Vagina (tissue), 2 donors: ENCODE measurements at places on chromosomes 13 and 19. TPM values are rescaled to one million over a fixed set of nuclear protein-coding genes. Genes with fewer than 3 reads are reported as not detected.
A peak's percentile ranks its signal among the peaks of the same experiment; 100 is the strongest.

- peaks cover 24% of the 10 kb centered on the region for H3K4me1 ChIP-seq
- H3K4me3 ChIP-seq = no peak overlapping the region
- DNase-seq = no peak
- H3K27me3 ChIP-seq = no peaks in the 10 kb centered on the region
These were observed 4.9 kb downstream of the ACTMAP start for GRCh38 chr19:40745402-40745780.

The NLRP4 gene
- not detected for total RNA-seq

- DNase-seq = no peak
- H3K27ac ChIP-seq = no peak overlapping the region
- H3K36me3 ChIP-seq = no peaks in the 10 kb centered on the region
- no peak overlapping the region for H3K4me3 ChIP-seq
These were observed 15.9 kb downstream of the BCAM start for GRCh38 chr19:44824761-44825160.

The POU2F2 gene
- total RNA-seq = 0.74 TPM

The ZNF225 gene
- 3.7 TPM for total RNA-seq

DNA sequence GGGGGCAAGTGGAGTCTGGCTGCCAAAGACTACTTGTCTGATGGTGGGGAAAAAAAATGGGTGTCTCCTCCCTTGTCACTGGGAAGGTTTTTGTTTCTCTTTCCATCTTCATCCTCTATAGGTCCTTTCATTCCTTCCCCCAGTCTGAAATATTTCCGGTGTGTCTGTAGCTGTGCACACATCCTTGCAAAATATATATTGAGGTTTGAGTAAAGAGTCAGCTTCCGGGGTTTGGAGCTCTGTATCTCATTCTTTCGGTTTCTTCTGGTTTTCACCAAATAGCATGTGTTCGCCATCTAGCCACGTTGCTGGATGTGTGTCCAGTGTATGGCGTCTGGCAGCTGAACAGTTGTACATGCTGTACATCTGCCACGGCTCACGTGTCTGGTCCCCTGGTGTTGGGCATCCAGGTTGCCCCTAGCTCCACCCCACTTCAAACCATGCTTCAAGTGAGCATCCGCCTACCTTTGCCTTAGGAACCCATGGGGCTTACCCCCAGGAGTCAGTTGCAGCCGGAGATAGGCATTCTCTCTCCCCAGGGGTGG lies 142.2 kb downstream of the SIPA1L3 start:
- no peak overlapping the region for H3K4me3 ChIP-seq
- H3K36me3 ChIP-seq = no peaks in the 10 kb centered on the region
- no peak for DNase-seq
- no peaks in the 10 kb centered on the region for H3K27me3 ChIP-seq
- no peaks in the 10 kb centered on the region for H3K4me1 ChIP-seq
- no peak overlapping the region for H3K27ac ChIP-seq

DNA sequence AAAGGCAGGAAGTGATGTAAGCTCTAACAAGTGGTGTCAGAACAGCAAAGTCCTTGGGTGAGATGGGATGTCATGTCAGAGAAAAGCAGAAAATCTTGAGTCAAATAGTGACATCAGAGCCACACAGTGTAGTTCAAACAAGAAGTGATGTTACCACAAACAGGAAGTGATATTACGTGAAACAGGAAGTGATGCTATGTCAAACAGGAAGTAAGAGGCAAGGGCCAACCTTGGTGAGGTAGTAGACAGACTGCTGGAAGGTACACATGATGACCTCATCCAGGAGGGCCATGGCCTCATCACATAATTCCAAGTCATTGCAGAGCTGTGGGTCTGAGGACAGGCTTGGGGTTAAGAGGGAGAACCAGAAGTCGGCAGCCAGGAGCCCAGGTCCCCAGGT lies 7.0 kb upstream of the MAMSTR start:
- H3K27ac ChIP-seq = no peak overlapping the region
- no peak for DNase-seq
- peaks cover 6% of the 10 kb centered on the region for H3K4me1 ChIP-seq
- H3K4me3 ChIP-seq = no peak overlapping the region
- H3K27me3 ChIP-seq = no peaks in the 10 kb centered on the region

GRCh38 chr19:7550987-7551761 lies 15.7 kb downstream of the PNPLA6 start:
- no peaks in the 10 kb centered on the region for H3K27me3 ChIP-seq
- H3K36me3 ChIP-seq = peaks cover 39% of the 10 kb centered on the region
- no peak overlapping the region for H3K4me3 ChIP-seq

DNA sequence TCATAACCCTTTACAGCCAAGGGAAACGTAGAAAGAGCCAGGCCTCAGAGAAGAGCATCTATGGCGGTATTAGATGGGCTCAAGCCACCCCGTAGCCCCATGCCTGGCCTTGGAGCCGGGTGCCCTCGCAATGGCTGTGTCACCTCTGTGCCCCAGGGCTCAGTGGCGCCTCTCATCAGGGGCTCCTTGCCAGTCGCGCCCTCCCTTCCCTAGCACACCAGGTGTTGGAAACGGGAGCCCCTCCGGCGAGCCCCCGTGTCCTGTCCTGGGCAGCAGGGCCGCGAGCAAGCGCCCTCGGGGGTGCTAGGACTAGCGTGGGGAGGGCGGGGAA lies 453 bp downstream of the ZNF256 start:
- no peaks in the 10 kb centered on the region for H3K36me3 ChIP-seq
- peaks cover 17% of the 10 kb centered on the region for H3K4me1 ChIP-seq
- H3K4me3 ChIP-seq = peak overlapping the region; percentile 70

DNA sequence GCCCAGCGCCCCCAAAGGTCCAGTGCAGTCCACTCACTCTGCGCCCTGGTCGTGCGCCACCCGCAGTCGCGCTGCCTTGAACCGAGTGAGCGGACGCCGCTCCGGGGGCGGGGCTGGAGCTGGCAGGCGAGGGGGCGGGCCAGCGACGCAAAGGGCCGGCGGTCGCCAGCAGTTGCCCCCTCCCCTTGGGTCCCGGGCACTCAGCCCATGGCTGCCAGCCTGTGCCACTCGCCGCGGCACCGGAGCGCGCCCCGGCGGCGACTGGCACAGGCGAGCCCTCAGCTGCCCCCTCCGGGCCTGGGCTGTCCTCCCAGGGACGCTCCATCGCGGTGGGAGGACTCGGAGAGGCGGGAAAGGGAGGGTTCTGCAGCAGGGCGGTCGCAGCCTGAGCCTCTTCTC lies at the start of gene S1PR5:
S1PR5 (minus strand) TSS at position 87 of the 399 bp plus-strand sequence. CDS start 2,436 bp downstream, outside the sequence.
- peak within 1 kb of the TSS; percentile 48 for H3K27ac ChIP-seq
- peaks cover 41% of the 10 kb centered on the region for H3K4me1 ChIP-seq
- H3K4me3 ChIP-seq = peak within 1 kb of the TSS; percentile 37
- no peak for DNase-seq
- H3K36me3 ChIP-seq = no peaks in the 10 kb centered on the region

The KISS1R gene
- not detected for total RNA-seq

The KIRREL2 gene
- not detected for total RNA-seq

DNA sequence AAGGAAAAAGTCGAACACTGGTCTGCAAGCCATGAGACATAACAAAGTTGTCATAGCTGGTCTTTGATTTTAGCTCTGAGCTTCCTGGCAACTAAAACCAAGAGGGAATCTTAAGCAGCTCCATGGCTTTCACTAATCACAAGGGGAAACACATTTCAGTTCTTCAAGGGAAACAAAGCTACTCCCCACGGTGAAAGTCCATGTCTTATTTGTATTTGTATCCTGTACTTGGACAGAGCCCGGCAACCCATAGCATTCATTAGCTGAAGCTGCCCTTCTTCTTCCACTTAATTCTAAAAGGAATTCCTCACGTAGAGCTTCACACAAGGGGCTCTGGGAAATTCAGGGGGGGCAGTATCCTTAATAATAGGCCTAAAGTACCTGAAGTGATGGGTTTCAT lies 128.9 kb downstream of the RGCC start:
- H3K4me1 ChIP-seq = no peaks in the 10 kb centered on the region
- no peak overlapping the region for H3K4me3 ChIP-seq
- H3K27me3 ChIP-seq = no peaks in the 10 kb centered on the region
- no peak overlapping the region for H3K27ac ChIP-seq

The ZNF541 gene
- total RNA-seq = not detected

DNA sequence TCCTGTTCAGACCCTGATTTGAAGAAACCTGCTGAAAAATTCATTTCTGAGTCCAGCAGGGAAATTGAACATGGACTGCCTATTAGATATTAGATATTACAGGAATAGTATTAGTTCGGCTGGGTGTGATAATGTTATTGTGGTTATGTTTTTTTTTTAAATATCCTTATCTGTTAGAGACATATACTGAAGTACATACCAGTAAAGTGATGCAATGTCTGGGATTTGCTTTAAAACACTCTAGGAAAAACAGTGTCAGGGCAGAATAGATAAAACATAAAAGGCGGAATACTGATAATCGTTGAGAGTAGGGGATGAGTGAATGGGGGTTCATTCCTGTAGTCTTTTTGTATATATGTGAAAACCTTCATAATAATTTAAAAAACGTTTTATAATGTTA lies 28.7 kb upstream of the AMER2 start:
- DNase-seq = no peak
- H3K27me3 ChIP-seq = no peaks in the 10 kb centered on the region
- H3K4me3 ChIP-seq = no peak overlapping the region
- H3K4me1 ChIP-seq = no peaks in the 10 kb centered on the region

The ZNF284 gene
- 2.2 TPM for total RNA-seq

DNA sequence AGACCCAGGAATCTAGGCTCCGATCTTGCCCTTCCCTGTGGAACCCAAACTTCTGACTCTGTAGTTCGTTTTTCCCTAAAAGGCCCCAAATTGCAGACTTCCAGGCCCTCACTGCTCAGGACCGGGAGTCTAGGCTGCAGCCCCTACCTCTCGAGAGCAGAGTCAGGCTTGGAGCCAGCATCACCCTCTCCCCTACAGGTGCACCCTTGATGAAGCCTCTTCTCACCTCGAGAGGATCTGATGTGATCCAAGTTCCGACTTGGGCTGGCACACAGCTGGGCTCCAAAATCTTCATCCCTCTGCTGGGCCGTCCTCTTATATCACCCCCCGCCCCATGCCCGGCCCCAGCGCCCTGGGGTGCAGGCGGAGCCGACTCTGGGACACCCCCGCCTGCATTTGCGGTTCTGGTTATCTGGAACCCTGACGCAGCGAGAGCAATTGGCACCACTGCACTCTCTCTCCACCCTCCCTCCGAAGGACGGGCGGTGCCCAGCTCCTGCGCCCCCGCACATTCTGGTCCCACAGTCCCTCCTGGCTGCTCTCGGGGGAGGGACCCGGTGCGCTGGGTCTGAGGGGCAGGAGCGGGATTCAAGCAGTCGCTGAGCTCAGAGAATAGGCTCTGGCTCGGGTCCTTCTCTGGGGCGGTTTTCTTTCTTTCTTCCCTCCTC lies at the start of gene KLK7:
KLK7 (minus strand) TSS at position 293 of the 668 bp plus-strand sequence. CDS start 1,518 bp downstream, outside the sequence.
- no peaks in the 10 kb centered on the region for H3K36me3 ChIP-seq
- H3K4me1 ChIP-seq = no peaks in the 10 kb centered on the region
- H3K27ac ChIP-seq = no peak within 1 kb of the TSS
- H3K27me3 ChIP-seq = no peaks in the 10 kb centered on the region

The CLEC17A gene
- total RNA-seq = not detected

GRCh38 chr19:2699413-2700140 lies 2.9 kb downstream of the GNG7 start:
- H3K4me3 ChIP-seq = no peak overlapping the region
- H3K4me1 ChIP-seq = peaks cover 22% of the 10 kb centered on the region
- no peaks in the 10 kb centered on the region for H3K36me3 ChIP-seq
- H3K27me3 ChIP-seq = no peaks in the 10 kb centered on the region
- DNase-seq = no peak
- H3K27ac ChIP-seq = no peak overlapping the region

The KLF1 gene
- not detected for total RNA-seq

The OR7D4 gene
- total RNA-seq = not detected

The FGF22 gene
- total RNA-seq = not detected

The GRK1 gene
- not detected for total RNA-seq

GRCh38 chr13:82717249-82717648 lies 1165.0 kb downstream of the SLITRK1 start:
- H3K4me3 ChIP-seq = no peak overlapping the region
- H3K27me3 ChIP-seq = no peaks in the 10 kb centered on the region
- no peak overlapping the region for H3K27ac ChIP-seq
- no peaks in the 10 kb centered on the region for H3K4me1 ChIP-seq
- no peaks in the 10 kb centered on the region for H3K36me3 ChIP-seq

GRCh38 chr19:57850553-57851017 lies 926 bp downstream of the ZNF587 start:
- peak overlapping the region; percentile 11 for H3K27ac ChIP-seq
- peaks cover 14% of the 10 kb centered on the region for H3K4me1 ChIP-seq
- no peak for DNase-seq
- H3K27me3 ChIP-seq = no peaks in the 10 kb centered on the region
- no peaks in the 10 kb centered on the region for H3K36me3 ChIP-seq

The ZNF468 gene
- 21.6 TPM for total RNA-seq

The FOXA3 gene
- not detected for total RNA-seq

The LGI4 gene
- total RNA-seq = 32.9 TPM

The OR7D2 gene
- total RNA-seq = not detected

GRCh38 chr13:30676672-30677071 lies 58.7 kb upstream of the ALOX5AP start:
- peaks cover 12% of the 10 kb centered on the region for H3K4me1 ChIP-seq
- H3K36me3 ChIP-seq = no peaks in the 10 kb centered on the region
- no peak overlapping the region for H3K27ac ChIP-seq
- H3K27me3 ChIP-seq = no peaks in the 10 kb centered on the region
- DNase-seq = no peak
- H3K4me3 ChIP-seq = no peak overlapping the region

The SOX1 gene
- total RNA-seq = not detected

The LENG9 gene
- total RNA-seq = 10.3 TPM

DNA sequence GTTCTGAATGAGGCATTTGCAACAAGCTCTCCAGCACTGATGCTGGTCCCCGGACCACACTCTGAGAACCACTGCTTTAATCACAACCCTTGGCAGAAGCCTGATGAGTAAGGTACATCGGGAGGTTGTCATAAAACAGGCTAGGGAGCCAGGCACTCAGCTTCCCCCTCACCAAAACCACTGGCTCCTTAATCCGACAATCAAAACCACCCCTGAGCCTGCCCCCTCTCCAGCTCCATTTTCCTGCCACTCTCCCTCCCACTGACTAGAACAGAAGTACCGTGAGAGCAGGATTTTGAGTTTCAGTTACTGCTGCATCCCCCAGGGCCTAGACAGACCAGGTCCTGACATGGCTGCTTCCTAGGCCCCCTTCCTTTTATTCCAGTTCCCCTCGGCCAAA lies 7.2 kb downstream of the GSK3A start:
- no peak overlapping the region for H3K27ac ChIP-seq
- H3K4me1 ChIP-seq = peaks cover 9% of the 10 kb centered on the region
- H3K4me3 ChIP-seq = no peak overlapping the region
- DNase-seq = no peak
- H3K36me3 ChIP-seq = peaks cover 5% of the 10 kb centered on the region

The BRME1 gene
- total RNA-seq = 12.0 TPM

- no peak overlapping the region for H3K4me3 ChIP-seq
- DNase-seq = no peak
- no peaks in the 10 kb centered on the region for H3K27me3 ChIP-seq
These were observed 35.6 kb downstream of the CCDC169 start for GRCh38 chr13:36261976-36262375.

The GDF15 gene
- 25.5 TPM for total RNA-seq

- H3K4me3 ChIP-seq = no peak overlapping the region
- DNase-seq = no peak
- peaks cover 60% of the 10 kb centered on the region for H3K4me1 ChIP-seq
- H3K36me3 ChIP-seq = no peaks in the 10 kb centered on the region
- H3K27ac ChIP-seq = peak overlapping the region; percentile 96
These were observed 5.1 kb downstream of the PPP1R12C start for GRCh38 chr19:55112246-55112776.

The SSC5D gene
- total RNA-seq = 13.5 TPM

The KIR3DL1 gene
- not detected for total RNA-seq
